Stimulated activated CD8-positive, alpha-beta memory T cell treated with anti-CD3 and anti-CD28 coated beads, Interleukin-12 subunit alpha, Interleukin-12 subunit beta, amount 100 ng/mL, for 4 hours (primary cell): ENCODE measurements at places on chromosomes 7 and 10.

GRCh38 chr7:71236230-71237105 is 104.5 kb downstream of the GALNT17 start:
- no peak for DNase-seq

DNA sequence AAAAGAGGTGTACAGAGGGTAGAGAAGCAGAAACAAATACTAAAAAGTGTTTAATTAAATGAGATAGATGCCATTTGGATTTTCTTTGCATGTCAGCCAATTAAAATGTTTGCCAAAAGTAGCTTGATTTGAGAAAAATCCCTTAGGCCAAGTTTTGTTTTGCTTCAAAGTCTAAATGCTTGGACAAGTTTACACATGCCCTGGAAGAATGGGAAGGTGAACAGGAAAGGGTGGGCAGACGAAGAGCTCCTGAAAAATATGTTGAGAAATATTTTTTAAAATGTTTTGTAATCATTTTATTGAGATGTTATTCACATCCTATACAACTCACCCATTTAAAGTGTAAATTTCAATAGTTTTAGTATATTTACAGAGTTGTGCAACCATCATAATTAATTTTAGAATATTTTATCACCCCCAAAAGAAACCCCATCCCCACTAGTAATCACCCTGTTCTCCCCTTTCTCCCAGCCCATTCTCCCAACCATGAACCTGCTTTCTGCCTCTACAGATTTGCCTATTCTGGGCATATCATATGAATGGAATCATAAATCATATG is 98.5 kb upstream of the ANK3 start:
- DNase-seq, result no peak

DNA sequence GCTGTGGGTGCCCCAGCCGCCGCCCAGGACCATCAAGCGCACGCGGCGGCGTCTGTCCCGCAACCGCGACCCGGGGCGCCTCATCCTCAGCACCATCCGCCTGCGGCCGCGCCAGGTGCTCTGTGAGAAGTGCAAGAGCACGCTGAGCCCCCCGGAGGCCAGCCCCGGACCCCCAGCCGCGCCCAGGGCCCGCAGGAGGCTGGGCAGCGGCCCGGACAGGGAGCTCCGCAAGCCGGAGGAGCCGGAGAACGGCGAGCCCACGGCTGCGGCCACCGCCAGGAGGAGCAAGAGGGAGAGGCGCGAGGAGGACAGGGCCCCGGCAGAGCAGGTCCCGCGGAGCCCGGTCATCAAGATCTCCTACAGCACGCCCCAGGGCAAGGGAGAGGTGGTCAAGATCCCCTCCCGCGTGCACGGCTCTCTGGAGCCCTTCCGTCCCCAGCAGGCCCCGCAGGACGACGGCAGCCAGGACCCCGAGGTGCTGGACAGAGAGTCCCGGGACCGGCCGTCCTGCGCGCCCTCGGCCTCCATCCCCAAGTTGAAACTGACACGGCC is 8.0 kb downstream of the PWWP2B start:
- DNase-seq, result no peak

- DNase-seq, result no peak
Measured at GRCh38 chr10:19491166-19491565, 325.1 kb upstream of the PLXDC2 start.

GRCh38 chr7:159086301-159086925 is 58.3 kb downstream of the VIPR2 start:
- DNase-seq, result no peak

- no peak for DNase-seq
Measured at GRCh38 chr7:158995514-158995913, 139.2 kb downstream of the DYNC2I1 start.
